ENCODE measurements at places on chromosomes 11 and 22.

DNA sequence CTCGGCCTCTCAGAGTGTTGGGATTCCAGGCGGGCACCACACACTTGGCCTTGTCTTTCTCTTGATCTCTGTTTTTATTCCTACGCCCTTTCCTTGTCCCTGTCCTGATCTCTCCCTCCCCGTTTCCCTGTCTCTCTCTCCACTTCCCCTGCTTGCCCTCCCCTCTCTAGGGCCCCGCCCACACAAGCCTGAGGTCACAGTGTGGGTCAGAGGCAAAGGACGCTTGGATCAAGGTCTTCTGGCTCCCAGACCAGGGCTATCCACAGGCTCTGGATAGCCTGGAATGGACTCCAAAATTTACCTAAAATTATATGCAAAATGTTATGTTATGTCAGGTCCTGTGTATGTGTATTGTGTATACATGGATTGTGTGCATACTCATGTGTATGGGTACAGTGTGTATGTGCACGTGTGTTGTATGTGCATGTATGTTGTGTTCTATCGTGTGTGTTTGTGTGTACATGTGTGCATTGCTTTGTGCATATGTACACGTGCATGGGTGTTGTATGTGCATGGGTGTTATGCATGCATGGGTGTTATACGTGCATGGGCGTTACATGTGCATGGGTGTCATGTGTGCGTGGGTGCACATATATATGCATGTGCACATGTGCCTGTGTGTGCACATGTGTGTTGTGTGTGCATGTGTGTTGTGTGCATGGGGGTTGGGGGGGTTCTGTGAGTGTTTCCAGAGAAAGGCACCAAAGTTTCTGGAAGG, 38.3 kb downstream of the TP53I11 start:
- DNase-seq, result no peak

DNA sequence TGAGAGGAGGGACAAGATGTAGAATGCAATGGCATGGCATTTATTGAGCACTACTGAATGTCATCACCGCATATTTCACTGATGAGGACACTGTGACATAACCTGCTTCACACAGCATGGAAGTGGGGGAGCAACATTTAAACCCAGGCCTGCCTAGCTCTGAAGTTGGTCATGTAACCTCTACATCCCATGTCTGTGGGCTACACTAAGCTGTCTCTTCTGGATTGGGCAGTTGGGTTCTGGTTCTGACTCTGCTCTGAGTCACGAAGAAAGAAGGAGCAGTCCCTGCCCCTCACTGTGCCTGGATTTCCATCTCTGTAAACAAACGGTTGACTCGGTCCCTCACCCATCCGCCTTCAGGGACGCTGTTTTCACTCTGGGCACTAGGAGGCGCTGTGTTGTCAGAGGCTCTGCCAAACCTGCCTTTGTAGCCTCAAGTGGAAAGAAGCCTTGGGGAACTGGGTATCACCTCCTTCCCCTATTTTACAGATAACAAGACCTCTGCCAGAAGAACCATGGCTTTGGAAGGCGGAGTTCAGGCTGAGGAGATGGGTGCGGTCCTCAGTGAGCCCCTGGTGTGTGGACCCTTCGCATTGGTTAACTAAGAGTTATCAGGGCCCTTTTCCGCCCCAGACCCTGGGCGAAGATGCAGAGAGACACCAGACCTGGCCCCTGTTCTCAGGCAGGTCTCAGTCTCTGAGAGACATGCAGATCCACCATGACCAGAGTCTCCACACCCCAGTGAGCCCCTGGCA, 12.7 kb upstream of the ARHGEF17 start:
- no peak for DNase-seq

- DNase-seq, result no peak
Observed at GRCh38 chr11:46387919-46388618, 3.5 kb downstream of the CHRM4 start.

DNA sequence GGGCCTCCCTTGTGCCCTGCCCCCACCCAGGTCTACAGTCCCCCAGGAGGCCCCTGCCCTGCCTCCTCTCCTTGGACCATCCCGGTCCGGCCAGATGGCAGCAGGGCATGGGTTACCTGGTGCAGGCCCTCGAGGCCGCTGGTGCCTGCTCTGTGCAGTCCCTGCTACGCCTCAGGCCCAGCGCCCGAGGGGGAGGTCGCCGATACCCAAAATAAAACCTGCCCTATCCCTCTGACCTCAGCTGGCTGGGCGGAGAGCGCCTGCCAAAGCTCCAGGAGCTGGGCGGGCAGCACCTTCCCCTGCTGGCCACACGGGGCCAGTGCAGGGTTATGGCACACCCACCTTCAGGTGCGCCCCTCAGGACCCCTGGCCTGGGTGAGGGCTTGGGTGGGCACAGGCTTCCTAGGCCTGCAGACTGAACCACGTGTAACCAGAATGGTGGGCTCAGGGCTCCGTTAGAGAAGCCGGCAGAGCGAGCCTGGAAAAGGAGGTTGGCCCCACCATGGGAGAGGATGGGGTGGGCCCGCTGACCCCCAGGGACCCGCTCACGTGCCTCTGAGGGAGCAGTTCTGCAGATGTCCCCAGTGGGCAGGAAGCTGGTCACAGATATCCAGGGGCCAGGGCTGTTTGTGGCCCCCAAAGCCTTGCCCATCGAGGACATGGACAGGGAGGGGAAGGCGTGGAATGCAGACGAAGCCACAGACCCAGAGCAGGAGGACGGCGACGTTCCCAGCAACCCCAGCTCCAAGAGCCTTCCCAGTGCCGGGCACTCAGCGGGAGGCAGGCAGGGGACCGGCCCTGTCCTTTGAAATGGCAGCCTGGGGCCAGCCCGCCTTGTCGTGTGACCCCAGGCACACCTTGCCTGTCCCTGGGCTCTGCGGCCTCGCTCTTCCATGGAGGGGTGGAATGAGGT, 1.7 kb upstream of the TNNT3 start:
- no peak for DNase-seq

DNA sequence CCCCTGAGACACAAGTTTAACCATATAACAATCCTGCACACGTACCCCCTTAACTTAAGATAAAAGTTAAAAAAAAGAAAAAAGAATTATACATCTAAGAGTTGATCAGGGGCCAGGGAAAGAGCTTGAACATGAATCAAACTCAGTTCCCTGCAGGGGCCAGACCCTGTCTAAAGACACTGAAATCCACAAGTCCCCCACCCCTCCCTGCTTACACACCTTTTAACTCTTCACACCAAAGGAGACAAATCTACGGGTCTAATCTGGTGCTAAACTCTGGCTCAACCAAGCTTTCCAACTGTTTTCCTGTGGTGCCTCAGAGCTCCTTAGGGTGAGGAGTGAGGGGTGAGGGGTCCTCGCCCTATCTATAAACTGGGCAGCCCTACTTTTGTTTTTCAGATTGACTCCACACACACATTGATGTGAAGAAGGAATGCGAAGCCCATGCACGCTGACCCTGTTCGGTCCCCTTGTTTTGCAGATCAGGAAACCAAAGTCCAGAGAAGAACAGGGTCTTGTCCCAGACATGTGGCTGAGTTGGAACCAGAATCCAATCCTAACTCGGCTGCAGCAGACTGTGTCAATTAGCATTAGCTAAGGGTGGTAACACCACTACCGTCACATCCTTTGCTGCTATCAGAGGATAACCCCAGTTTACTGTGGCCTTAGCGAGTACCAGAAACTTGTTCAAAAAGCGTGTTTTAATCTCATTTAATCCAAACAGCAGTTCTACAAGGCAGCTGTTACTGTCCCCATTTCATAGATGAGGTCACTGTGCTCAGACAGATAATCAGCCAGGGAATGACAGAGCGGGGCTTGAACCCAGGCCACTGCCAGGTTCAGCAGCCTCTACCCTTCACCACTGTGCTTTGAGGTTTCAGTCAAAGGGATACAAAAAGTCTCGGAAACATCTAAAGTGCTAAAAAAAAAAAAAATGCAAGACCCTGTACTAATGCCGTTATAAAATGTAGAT, 145.2 kb upstream of the SYT13 start:
- no peak for DNase-seq

GRCh38 chr11:134711588-134711987, 299.5 kb upstream of the B3GAT1 start:
- no peak for DNase-seq

GRCh38 chr11:113980785-113981184, 5.9 kb downstream of the HTR3A start:
- no peak for DNase-seq

DNA sequence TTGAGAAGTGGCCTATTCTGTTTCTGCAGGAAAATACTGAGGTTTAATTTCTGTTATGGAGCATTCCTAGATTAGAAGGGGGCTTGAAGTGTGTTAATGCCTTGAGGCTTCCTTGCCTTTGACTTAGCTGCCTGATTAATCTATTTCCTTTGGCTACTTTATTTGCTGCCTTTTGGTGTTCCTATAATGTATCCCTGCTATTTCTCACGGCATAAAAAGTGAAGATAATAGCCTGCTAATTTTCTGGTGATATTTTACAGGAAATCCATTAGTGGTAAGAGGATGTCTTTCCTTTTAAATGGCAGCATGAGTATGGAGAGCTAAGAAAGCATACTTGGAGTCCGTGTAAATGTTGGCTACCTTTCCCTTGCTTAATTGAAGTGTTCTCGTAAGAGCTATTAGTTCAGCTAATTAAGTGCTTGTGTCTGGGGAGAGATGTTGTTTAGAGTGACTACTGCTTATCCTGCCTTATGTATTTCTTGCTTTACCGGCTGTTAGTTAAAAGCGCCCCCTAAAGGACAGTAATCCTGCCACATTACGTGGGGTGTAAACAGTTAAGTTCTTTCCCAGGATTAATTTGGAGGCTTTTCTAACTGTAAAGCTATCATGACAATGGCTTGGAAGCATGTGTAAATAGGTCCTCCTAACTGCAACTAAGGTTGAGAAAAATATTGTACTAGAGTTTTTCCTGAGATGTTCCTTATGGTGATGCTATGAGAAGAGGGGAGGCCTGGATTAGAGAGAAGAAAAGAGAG, 45.6 kb downstream of the ZNF280B start:
- DNase-seq, result no peak

DNA sequence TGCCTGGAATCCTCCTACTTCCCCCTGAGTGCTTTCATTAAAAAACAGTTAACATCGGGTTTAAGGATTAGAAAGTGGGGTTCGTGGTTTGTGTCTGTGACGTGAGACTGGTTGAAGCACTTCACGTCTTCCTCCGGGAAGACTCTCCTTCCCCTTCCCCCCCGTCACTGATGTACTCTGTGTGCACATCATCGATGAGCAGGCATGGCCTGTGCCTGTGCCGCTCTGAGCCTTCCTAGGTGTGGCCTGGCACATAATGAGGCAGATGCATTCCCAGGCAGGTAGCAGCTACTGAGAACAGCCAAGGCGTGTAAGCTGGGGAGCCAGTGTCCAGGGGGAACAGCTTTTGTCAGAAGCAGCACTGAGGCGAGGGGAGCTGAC, 93.8 kb downstream of the BCR start:
- DNase-seq, result no peak

GRCh38 chr11:12962306-12962705, 46.8 kb upstream of the RASSF10 start:
- DNase-seq, result no peak

DNA sequence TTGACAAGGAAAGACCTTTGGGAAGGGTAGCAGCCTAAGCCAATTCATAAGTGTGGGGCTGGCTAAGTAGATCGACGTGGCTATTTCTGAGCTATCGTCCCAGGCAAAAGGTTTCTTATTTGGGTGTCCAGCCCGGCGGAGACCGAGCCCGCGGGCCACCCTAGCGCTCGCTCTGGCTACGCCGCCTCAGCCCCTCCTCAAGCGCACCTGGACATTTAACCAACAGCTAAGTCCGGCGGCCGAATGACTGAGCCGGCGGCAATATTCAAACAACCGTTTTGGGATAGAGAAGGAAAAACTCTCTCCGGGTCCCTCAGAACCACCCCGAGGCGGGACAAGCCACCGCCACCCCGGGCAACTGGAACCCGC, 457 bp downstream of the RNF141 start:
- DNase-seq, result no peak

DNA sequence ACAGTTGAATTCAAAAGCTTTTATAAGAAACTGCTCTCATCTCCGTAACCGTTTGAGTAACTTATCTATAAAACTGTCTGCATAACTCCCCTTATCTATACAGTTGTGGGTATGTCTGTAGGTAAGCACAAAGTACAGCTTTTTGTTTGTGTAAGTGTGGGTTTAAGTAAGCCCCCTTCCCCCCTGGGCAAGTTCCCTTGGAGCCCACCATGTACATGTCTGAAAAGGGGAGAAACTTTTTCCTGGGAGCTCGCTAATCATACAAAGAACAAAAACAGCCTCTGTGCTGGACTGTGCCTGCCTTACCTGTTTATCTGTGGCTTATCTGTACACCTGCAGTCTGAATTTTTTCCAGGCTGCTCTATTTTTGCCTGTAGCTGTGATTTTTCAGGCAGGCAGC, 36.3 kb upstream of the TMEM45B start:
- DNase-seq, result no peak
